Motor neuron (in vitro differentiated cells): ENCODE measurements at places on chromosomes 13 and 19. TPM values are rescaled to one million over a fixed set of nuclear protein-coding genes. Genes with fewer than 3 reads are reported as not detected.
A peak's percentile ranks its signal among the peaks of the same experiment; 100 is the strongest.

DNA sequence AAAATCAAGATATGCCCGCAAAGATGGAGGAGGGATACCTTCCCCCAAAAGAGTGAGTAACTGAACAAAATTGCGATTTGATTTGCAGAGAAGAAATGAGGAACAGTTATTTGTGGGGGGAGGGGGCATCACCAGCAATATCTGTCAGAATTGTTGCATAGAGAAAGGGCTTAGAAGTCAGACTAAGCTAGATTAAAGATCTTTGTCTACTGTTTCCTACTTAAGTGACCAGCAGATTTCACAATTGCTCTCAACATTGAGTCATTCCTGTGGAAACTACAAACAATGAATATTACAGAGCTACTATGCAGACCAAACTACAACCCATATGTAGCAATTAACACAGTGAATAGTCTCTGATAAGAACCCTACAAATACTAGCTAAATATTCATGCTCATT, 27.4 kb downstream of the FPR3 start:
- no peak for ATAC-seq

GRCh38 chr13:21813110-21813509, 142.2 kb downstream of the FGF9 start:
- no peak for ATAC-seq

DNA sequence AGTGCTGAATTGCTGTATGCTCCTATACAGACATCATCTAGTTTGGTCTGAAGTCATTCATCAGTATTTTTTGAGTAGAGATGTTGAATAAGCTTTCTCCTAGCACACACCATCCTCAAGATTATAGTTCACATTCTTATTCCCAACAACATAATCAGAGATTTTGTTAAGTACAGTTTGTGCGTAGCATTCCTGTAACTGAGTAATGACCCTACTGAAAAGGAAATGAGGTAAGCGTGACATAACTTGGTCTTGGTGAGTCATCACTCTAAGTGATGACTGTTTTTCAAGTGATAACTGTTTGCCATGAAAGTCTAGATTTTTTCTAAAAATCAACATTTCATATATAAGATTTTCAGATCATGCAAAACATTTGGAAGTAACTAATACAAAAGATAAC, 18.5 kb upstream of the FAM216B start:
- peak; percentile 83 for ATAC-seq

- peak; percentile 41 for ATAC-seq
Observed at GRCh38 chr19:35164418-35164817, 9.9 kb downstream of the FXYD5 start.

DNA sequence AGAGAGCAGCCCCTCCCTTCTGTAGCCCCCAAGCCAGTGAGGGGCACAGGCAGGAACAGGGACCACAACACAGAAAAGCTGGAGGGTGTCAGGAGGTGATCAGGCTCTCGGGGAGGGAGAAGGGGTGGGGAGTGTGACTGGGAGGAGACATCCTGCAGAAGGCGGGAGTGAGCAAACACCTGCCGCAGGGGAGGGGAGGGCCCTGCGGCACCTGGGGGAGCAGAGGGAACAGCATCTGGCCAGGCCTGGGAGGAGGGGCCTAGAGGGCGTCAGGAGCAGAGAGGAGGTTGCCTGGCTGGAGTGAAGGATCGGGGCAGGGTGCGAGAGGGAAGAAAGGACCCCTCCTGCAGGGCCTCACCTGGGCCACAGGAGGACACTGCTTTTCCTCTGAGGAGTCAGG, 4.2 kb downstream of the KLK3 start:
- no peak for ATAC-seq

GRCh38 chr19:33111587-33111986, 20.3 kb upstream of the WDR88 start:
- ATAC-seq, result no peak

GRCh38 chr13:37168926-37169325, 63.5 kb upstream of the CSNK1A1L start:
- ATAC-seq, result no peak

DNA sequence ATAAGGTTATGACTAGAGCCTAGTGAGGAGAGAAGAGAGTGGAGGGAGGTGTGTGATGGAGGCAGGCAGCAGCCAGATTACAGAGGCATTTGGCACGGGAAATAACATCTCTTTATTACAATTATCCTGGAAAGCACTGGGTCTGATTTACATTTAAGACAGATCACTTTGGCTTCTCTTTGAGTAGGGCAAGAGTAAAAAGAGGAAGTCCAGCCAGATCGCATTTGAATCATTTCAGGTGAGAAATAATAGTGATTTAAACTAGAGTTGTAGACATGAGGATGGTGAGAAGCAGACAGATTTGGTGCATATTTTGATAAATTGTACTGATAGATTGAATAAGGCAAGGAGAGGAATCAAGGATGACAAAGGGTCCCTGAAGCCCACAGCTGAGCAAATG, 9.6 kb upstream of the SACS start:
- ATAC-seq, result no peak

DNA sequence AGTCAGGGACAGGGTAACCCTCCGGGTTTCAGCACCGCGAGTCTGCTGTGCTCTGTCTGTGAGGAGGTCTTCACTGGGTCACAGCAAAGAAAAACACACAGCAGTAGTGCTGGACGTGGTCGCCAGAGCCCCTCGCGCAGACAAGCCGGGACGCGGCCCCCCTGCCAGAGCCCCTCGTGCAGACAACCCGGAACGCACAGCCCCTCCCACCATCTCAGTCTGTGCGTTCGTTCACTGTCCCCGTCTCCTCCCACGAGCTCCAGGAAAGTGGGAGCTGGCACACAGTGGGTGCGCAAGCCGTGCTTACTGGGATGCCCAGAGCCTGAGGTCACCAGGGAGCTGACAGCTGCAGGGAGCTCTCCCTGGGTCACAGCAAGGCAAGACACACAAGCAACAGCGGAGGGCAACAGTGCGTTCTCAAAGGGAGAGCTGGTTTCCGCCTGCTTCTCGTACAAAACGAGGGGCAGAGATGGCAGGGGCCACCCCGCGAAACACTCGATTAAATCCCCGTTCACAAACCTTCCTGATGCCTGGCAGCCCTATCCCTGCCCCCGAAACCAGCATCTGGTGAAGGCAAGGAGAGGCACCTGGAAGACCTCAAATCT, 3.2 kb upstream of the PLPP2 start:
- peak; percentile 19 for ATAC-seq

DNA sequence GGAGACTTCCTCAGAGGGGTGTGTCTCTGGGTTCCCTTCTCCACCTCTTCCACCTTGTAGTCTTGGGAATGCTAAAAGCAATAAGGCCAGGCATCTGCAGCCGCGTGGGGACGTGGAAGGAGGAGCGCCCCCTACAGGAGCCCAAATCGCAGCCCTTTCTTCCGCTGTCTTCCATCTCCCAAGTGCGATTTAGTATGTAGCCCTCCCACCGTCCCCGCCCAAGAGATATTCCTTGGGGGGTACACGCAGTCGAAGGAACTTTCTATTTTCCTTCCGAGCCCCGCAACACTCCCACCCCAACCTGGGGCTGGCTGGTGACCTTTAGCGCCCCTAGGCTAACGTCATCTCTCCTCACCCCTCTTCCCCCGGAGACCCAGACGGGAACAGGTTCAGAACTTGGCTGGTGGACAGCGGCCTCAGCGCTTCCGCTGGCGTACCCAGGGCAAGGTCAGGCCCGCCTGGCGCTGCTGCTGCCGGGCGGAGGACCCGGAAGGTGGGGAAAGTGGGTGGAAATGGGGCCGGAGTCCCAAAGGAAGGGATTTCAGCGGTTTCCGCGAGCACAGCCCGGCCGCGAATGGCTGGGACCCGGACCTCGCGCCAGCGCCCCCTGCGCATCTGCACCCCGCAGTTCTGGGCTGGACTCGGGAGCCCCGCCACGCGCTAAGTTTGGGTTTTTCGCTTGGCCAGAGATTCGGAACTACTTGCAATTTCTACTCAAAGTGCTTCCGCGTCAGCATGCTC, 2.1 kb upstream of the PCDH8 start:
- ATAC-seq, result peak; percentile 90

- no peak for ATAC-seq
Observed at GRCh38 chr13:52665325-52665724, 12.7 kb downstream of the SUGT1 start.

DNA sequence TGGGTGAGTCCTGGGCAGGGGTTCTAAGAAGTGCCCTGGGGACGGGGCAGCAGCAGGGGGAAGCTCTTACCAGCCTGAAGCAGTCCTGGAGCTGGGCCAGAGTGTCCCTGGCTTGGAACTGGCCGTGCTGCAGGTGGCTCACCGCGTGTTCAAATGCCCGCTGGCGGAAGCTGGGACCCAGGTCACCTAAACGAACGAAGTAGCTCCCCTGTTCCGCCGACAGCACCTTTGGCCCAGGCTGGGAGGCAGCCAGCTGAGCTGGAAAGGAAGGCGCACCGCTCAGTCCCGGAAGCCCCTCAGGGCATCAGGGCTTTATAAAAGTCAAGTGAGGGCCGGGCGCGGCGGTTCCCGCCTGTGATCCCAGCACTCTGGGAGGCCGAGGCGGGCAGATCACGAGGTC, 9.6 kb downstream of the PLIN4 start:
- no peak for ATAC-seq

DNA sequence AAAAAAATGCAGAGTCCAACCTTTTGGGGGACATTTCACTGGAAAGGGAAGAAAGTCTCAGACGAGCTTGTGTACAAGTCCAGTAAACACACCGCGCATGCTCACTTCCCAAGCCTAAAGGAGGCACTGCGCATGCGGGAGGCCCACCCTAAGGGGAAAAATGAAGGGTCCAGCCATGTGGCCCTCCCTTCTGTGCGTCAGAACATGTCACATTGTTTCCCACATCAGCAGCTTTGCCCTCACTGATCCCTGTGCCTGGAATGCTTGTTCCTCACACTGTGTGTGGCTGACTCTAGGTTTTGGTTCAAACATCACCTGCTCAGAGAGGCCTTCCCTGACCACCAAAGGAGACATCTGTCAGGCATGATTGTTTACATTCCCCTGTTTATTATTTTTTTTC, 4.4 kb downstream of the ELSPBP1 start:
- no peak for ATAC-seq

- no peak for ATAC-seq
Observed at GRCh38 chr13:83845106-83845505, 37.2 kb downstream of the SLITRK1 start.

GRCh38 chr13:63120883-63121282, 1705.2 kb upstream of the PCDH20 start:
- ATAC-seq, result no peak

DNA sequence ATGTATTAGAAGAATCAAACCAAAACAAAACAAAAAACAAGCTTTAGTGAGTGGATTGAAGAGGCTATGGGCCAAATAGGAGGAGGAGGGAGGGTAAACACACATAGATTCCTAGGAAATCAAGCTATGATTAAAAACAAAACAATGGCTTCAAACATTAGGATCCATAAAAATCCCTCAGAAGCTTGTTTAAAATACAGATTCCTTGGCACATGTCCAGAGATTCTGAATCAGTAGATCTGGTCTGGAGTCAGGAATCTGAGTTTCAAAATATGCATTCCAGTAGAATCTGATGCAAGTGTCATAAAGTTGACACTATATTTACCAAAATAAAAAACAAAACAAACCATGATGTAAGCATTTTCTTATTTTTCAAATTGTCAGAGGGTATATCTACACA, 692.8 kb upstream of the SGCG start:
- ATAC-seq, result no peak

DNA sequence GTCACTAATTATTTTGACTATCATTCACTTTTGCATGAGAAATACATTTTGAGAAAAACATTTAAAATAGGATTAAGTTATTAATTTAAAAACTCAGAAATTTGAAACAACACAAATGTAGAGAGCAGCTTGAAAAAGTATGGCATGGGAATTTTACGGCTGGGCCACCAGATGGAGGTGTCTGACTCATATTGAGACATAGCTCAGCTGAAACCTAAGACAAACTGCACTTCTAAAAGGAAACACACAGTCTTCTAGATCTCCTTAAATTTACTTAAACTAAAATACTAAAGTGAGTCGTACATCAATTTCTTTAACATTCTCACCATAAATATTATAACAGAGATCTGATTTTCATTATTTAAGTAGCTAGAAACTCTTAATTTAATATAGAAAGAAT, 41.9 kb upstream of the POSTN start:
- peak; percentile 67 for ATAC-seq

- no peak for ATAC-seq
Observed at GRCh38 chr13:105448811-105449210, 1086.7 kb downstream of the EFNB2 start.

- ATAC-seq, result no peak
Observed at GRCh38 chr19:39544911-39545310, 5.0 kb upstream of the EID2 start.

- peak; percentile 85 for ATAC-seq
Observed at GRCh38 chr13:102870677-102871415, 25.0 kb downstream of the ERCC5 start.

GRCh38 chr13:89029062-89029461, 1357.9 kb downstream of the SLITRK5 start:
- no peak for ATAC-seq

GRCh38 chr13:50589651-50590054, 253.8 kb downstream of the DLEU7 start:
- peak; percentile 91 for ATAC-seq

GRCh38 chr19:46863818-46864629, 3.2 kb downstream of the ARHGAP35 start:
- ATAC-seq, result no peak

DNA sequence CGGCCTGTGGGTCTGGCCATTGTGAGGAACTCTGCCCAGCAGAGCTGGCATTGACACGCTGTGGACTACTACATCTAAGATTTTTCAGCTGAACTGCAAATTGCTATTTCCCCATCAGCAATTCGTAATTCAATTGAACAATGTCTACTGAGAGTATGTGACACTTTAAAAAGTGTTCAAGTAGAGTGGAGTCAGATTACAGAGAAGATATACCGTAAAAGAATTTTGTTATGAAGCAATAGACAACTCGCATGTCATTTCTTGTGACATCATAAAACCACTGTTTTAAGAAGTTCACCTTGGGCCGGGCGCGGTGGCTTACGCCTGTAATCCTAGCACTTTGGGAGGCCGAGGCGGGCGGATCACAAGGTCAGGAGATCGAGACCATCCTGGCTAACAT, 32.5 kb upstream of the C1QTNF9 start:
- no peak for ATAC-seq

- ATAC-seq, result no peak
Observed at GRCh38 chr19:8250596-8250995, 41.4 kb downstream of the CERS4 start.

DNA sequence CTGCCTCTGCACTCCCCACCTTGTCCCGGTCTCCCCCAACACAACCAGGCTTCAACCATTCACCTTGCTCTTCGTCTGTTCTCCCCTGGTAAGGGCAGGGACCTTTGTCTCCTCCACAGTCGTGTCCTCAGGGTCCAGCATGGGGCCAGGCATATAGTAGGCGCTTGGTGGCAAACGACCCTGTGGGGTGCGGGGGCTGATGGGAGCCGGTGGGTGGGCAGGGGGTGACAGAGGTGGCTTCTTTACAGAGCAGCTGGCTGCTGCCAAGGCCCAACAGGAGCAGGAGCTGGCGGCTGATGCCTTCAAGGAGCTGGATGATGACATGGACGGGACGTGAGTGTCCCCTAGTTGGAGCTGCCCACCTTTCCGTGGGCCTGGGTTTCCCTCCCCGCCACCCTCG, 9.7 kb downstream of the PRKCSH start:
- ATAC-seq, result no peak

GRCh38 chr13:97114651-97115050, 107.5 kb upstream of the MBNL2 start:
- no peak for ATAC-seq

Gene TTC9B
- total RNA-seq, result 16.2 and 18.0 TPM in 2 replicates

Gene SULT2A1
- total RNA-seq, result not detected in 2 replicates

Gene EDNRB
- total RNA-seq, result 0.31 and 0.75 TPM in 2 replicates

Gene LRRC4B
- total RNA-seq, result 0.58 and 1.4 TPM in 2 replicates

Gene PSG1
- total RNA-seq, result 0.45 and 0.86 TPM in 2 replicates

Gene ZNF426
- total RNA-seq, result 14.7 and 17.6 TPM in 2 replicates

Gene CGB3
- not detected in 2 replicates for total RNA-seq

Gene CCDC122
- 7.6 and 11.7 TPM in 2 replicates for total RNA-seq
